ENCODE measurements at places on chromosomes 11 and 22. TPM values are rescaled to one million over a fixed set of nuclear protein-coding genes. Genes with fewer than 3 reads are reported as not detected.

DNA sequence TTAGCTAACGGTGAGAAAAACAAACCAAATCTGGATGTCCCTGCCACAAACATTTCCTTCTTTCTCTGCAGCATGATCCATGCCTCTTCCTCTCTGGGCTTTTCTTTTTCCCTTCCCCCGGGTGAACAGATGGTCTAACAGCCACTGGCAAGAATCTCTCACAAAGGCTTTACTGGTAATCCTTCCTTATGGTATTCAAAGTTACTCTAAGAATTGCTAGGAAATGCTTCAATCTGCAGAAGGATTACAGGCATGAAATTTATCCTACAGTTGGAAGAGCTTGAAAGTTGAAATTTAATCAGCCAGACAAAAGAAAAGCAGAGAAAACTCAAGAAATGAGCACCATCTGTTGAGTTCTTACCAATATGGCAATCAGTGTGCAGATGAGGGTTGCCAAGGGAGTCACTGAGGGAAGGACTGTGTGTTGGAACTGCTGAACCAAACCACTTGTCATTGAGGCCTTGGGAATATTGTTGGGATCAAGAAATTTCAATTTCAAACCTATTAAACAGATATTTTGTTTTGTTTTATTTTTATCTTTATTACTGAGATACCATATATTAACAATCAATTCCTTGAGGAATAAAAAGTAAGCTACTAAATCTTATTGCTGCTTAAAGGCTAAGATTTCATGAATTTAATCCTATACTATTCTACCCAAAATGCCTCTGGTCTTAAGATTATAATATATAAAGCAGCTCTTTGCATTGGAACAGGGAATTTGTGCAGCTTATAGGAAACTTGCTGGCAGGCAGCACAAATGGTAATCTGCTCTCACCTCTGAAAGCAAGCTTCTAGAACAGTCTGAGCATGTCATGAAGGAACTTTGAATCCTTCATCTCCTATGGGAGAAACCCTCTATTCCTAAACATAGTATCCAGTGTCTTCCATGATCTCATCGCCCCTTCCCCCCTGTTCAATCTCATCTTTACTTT lies 29.7 kb upstream of the NDUFC2 start:
- peak; percentile 70 for DNase-seq

- no peak for DNase-seq
Measured at GRCh38 chr11:47495011-47495855, 46.3 kb upstream of the RAPSN start.

GRCh38 chr22:50684986-50685385 lies 12.4 kb downstream of the SHANK3 start:
- DNase-seq = no peak

DNA sequence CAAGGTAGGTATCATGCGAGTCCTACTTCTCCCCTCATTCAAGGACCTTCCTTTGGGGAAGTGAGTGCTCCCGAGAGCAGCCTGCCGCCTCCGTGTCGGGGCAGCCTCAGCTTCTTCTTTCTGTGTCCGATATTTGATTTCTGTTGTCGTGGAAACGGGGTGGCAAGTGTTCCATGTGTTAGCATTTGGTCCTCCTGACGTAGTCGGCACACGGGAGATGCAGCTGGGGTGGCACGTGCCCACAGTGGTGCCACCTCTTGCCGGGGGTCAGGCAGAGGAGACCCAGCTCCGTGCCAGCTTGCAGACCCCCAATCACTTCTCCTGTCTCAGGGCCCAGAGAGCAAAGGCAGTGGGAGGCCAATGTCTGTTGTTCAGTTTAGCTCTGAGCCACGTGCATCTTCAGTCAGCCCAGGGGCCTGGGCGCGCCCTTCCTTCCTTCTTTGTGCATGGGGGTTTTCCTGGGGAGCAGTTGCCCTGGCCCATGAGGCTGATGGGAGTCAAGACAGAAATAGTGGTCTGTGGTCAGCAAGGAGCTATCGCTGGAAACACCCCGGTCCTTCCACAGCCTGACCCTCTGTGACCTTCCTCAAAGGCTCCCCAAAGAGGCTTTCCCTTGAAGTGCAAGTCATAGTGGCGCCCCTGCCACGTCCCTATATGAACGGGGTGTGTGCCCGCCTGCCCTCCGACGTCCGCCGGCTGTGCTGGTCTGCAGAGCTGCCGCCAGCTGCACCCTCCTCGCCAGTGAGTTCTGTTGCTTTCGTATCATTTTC lies 44.5 kb downstream of the PARVB start:
- no peak for DNase-seq

DNA sequence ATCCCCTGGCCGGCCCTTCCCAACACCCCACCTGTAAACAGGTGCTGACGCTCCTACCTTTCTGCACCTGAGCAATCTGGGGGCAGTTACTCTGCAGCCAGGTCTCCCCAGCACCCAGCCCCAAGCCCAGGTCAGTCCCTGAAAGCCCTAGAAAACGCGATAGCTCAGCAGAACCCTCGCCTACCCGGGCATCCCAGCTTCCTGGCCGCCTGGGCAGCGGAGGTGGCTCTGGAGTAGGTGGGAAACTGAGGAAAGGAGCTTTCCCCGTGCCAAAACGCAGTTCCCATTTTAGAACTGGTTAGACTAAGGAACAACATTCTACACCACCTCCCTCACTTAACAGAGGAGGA lies 445 bp downstream of the SYTL2 start:
- DNase-seq = no peak

Gene TMEM45B
- 0.64 TPM for total RNA-seq

Gene OR51B2
- 1.2 TPM for total RNA-seq

Gene CABP4
- total RNA-seq = 0.27 TPM

Gene SAA4
- not detected for total RNA-seq

Gene NPAS4
- total RNA-seq = 0.18 TPM

Gene GRAMD1B
- total RNA-seq = 50.8 TPM

Data from cerebellum (tissue), 4 donors.